ENCODE measurements at places on chromosomes 12 and 14. TPM values are rescaled to one million over a fixed set of nuclear protein-coding genes. Genes with fewer than 3 reads are reported as not detected.
A peak's percentile ranks its signal among the peaks of the same experiment; 100 is the strongest.

- no peak overlapping the region for H3K4me3 ChIP-seq
- DNase-seq = no peak
- no peaks in the 10 kb centered on the region for H3K36me3 ChIP-seq
These were observed 105.1 kb downstream of the AEBP2 start for GRCh38 chr12:19544353-19544752.

DNA sequence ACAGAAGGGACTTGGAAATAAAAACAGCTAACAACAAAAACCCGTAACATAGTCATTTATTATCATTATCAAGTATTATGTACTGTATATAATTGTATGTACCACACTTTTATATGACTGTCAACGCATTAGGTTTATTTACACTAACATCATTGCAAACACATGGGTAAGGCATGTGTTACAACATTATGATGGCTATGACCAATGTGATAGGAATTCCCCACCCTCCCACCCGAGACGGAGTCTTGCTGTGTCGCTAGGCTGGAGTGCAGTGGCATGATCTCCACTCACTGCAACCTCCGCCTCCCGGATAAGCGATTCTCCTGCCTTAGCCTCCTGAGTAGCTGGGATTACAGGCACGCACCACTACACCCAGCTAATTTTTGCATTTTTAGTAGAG is 82.6 kb downstream of the ERC1 start:
- no peak overlapping the region for H3K27ac ChIP-seq
- H3K4me3 ChIP-seq = no peak overlapping the region
- H3K4me1 ChIP-seq = no peaks in the 10 kb centered on the region
- no peak for DNase-seq

DNA sequence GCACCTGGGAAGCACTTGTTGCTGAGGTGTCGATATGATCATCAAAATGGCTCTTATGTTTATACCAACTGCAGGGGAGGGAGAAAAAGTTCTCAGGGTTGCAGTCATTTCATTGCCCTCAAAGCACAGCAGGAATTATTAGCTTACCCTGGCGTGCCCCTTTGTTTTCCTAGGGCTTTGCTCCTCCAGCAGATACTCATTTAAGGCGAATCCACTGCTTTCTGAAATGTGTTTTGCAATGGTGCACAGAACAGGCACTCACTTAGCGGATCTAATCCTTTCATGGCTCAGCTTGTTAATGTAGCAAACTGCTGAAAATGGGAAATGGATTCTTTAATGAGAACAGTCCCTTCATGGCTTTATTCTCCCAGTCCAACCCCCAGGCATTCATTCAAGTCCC is 76.7 kb downstream of the NKX2-1 start:
- peaks cover 48% of the 10 kb centered on the region for H3K4me1 ChIP-seq
- no peak for DNase-seq
- H3K27me3 ChIP-seq = peaks cover 2% of the 10 kb centered on the region
- no peak overlapping the region for H3K4me3 ChIP-seq

GRCh38 chr12:108568338-108569154 is 6.2 kb downstream of the ISCU start:
- H3K36me3 ChIP-seq = peaks cover 30% of the 10 kb centered on the region
- peak overlapping the region; percentile 11 for H3K4me3 ChIP-seq
- H3K27me3 ChIP-seq = peaks cover 2% of the 10 kb centered on the region
- no peak overlapping the region for H3K27ac ChIP-seq
- DNase-seq = no peak

Gene HCAR1
- total RNA-seq = 0.13 TPM

Gene BCAT1
- 110 TPM for total RNA-seq

Gene TSHR
- not detected for total RNA-seq

Data from endothelial cell (in vitro differentiated cells).